Activated CD4-positive, alpha-beta T cell treated with anti-CD3 and anti-CD28 coated beads, Interleukin-2, amount 50 U/mL, for 24 hours (primary cell): ENCODE measurements at places on chromosomes 4 and X.

DNA sequence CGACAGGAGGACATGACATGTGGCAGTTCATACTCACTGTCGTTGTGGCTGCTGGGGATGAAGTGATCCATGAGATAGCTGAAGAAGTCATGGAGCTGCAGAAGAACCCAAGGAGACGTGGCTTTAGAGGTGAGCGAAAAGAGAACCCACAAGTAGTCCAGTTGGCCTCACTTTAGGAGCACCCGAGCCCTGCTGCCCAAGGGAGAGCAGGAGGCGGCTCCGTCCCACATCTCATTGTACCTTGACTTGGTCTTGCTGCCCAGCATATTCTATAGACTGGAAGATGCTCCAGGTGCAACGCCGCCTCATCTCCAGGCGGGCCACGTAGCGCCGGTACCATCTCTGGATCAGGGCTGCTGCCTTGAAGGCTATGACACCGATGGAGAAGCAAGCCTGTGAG lies 10.6 kb downstream of the PPEF2 start:
- no peak for DNase-seq

GRCh38 chr4:150264595-150265161 lies 186.4 kb downstream of the DCLK2 start:
- DNase-seq, result no peak

DNA sequence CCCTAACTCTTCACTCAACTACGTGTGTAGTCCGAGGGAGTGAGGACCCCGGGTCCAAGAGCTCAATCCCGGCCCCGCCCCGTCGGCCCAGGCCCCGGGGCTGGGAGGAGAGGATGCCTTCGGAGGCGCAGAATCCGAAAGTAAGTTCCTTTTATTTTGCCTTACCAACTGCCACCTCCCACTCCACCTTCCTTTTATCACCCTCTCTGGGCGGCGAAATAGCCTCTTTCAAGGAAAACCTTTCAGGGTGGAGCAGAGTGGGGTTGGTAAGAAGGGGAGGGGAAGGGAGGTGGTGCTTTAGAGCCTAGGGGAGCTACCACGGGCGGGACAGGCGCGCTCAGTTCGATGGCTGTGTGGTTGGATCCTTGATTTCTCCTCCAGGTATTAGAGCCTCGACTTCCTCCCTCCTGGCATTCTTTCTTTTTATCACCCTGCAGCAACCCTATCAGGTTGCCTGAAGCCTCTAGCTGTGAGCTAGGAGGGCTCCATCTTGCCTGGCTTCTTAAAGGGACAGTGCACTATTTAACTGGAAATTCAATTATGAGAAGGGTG lies 191.2 kb downstream of the RRAGB start:
- DNase-seq, result no peak

GRCh38 chr4:23728393-23728792 lies 161.5 kb downstream of the PPARGC1A start:
- DNase-seq, result no peak

DNA sequence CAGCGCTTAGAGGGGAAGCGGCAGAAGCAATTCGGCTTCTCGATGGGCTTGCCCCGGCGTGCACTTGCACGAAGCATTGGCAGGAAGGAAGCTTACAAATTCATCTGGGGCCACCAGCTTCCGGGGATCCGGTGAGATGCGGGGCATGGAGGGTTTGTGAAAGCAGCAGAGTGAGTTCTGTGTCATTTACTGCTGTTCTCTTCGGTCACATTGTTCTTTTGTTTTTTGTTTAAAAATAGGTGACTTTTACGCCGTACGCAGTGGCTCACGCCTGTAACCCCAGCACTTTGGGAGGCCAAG lies 47.0 kb downstream of the ASMT start:
- DNase-seq, result no peak

DNA sequence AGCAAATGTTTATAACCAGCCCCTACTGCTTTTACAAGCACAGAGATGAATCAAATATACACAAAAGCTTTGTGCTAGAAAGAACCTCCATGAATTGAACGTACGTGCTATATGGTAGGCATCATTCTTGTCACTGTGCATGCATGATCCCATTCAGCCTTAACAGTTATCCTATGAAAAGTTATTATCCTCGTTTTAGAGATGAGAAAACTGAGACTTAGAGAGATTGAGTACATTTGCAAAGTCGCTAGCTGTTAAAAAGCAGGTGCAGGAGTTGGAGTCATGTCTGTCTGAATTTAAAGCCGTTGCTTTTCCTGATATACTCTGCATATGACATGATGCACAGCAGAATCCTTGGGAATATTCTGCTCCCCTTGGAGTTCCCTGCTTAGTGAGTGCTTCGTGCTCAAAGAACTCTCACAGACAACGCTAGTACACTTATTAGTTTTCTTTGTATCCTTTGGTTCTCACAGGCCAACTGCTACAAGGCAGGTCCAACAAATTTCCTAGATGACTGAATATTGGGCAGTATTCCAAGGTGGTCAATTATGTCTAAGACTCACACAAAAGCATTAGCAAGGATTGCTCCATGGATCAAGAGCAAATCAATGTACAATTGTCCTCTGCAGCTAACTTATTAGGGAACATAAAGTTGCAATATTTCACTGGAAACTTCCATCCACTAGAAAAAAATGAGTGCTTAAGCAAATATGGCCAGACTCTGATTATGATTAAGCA lies 42.8 kb upstream of the TRIM2 start:
- no peak for DNase-seq

- DNase-seq, result no peak
Observed at GRCh38 chr4:169189372-169189771, 81.4 kb downstream of the SH3RF1 start.
